ENCODE measurements at places on chromosomes 3 and 15.

- DNase-seq: no peak
Observed at GRCh38 chr15:53573091-53573490, 186.4 kb downstream of the WDR72 start.

DNA sequence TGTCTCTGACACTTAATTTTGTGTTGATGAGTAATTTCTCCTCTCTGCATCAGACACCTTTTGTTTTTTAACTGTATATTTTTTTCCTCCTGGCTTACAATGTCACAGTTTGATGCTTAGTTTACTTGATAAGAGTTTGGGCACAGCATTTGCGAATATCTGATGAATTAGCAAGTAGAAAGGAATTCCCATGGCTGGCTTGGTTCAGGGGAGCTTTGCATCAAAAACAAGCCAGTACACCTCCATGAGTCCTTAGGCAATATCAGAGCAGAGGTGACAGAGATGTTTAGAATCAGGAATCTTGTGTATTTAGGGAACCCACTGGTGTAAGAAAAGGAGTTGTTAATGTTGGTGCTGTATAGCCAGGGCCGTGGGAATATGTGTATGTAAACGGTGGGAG is 9.3 kb downstream of the ARHGEF26 start:
- DNase-seq: no peak

GRCh38 chr3:12286927-12287726 is 1.7 kb upstream of the PPARG start:
- DNase-seq: no peak

GRCh38 chr3:44411031-44411645 is 66.3 kb downstream of the ZNF445 start:
- no peak for DNase-seq

GRCh38 chr3:154904328-154904727 is 175.8 kb upstream of the MME start:
- no peak for DNase-seq

DNA sequence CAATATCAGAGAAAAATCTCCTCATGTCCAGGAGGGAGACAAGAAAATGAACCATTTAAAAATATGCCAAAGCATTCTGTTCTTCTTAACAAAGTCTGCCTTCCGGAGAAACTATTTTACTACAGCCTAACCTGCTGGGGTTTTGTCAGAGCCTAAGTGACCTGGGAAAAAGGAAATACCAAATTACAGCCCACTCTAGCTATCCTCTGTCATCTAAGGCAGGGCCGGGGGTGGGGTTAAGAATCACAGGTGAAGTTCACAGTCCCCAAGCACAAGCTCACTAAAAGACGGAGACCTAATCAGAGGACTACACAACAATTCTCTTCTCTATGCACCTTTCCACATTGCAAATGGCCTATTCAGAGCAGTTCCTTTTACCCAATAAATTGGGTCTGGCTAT is 116.6 kb downstream of the TRIM42 start:
- DNase-seq: no peak

- DNase-seq: no peak
Observed at GRCh38 chr15:65690778-65691177, 69.0 kb downstream of the SLC24A1 start.

Data from omental fat pad (tissue), 4 donors.